Placental pericyte (primary cell): ENCODE measurements at places on chromosomes 5 and 9. TPM values are rescaled to one million over a fixed set of nuclear protein-coding genes. Genes with fewer than 3 reads are reported as not detected.

The ANKRD33B gene
- total RNA-seq = 1.4 and 3.1 TPM in 2 replicates

The C1QTNF2 gene
- total RNA-seq = 0.72 TPM in 1 of 2 replicates, not detected in the other

The OR1J1 gene
- not detected in 2 replicates for total RNA-seq

The FOXD4L6 gene
- under 0.01 TPM in 1 of 2 replicates, not detected in the other for total RNA-seq

The EIF4E1B gene
- not detected in 2 replicates for total RNA-seq

The GPR150 gene
- total RNA-seq = under 0.01 and 0.43 TPM in 2 replicates

The RNF183 gene
- not detected in 2 replicates for total RNA-seq

The NR6A1 gene
- 0.66 and 0.72 TPM in 2 replicates for total RNA-seq

The AQP7 gene
- 0.44 TPM in 1 of 2 replicates, not detected in the other for total RNA-seq

The FAM153A gene
- not detected in 2 replicates for total RNA-seq

The PDE8B gene
- under 0.01 and 0.14 TPM in 2 replicates for total RNA-seq

The PCDHGB3 gene
- total RNA-seq = 2.6 and 3.3 TPM in 2 replicates

The PTCD2 gene
- total RNA-seq = 9.0 and 10.2 TPM in 2 replicates

The WDR36 gene
- 51.2 and 93.3 TPM in 2 replicates for total RNA-seq

The CRB2 gene
- total RNA-seq = under 0.01 and 9.0 TPM in 2 replicates

The S1PR3 gene
- total RNA-seq = 39.2 and 93.8 TPM in 2 replicates

The TPD52L3 gene
- not detected in 2 replicates for total RNA-seq

The RUFY1 gene
- total RNA-seq = 36.7 and 41.1 TPM in 2 replicates

The SPINK7 gene
- not detected in 2 replicates for total RNA-seq

The NIPSNAP3A gene
- 19.3 and 30.9 TPM in 2 replicates for total RNA-seq

The TMEM174 gene
- not detected in 2 replicates for total RNA-seq

The ST6GALNAC6 gene
- 39.6 and 44.8 TPM in 2 replicates for total RNA-seq

The IL33 gene
- total RNA-seq = 67.2 and 175 TPM in 2 replicates

The UBE2QL1 gene
- total RNA-seq = not detected in 2 replicates

The SPAG8 gene
- 0.66 and 1.0 TPM in 2 replicates for total RNA-seq

The PTPA gene
- 73.5 and 142 TPM in 2 replicates for total RNA-seq

The CAMK2A gene
- total RNA-seq = 2.0 and 2.4 TPM in 2 replicates

The GRM6 gene
- total RNA-seq = not detected in 2 replicates

The PCDHB13 gene
- total RNA-seq = 0.22 and 0.29 TPM in 2 replicates

The IL4 gene
- total RNA-seq = not detected in 2 replicates

The TMC1 gene
- total RNA-seq = 0.86 TPM in 1 of 2 replicates, not detected in the other

The ZNF454 gene
- 0.86 and 2.0 TPM in 2 replicates for total RNA-seq

The OR1J2 gene
- total RNA-seq = not detected in 2 replicates

The PPWD1 gene
- 29.8 and 38.1 TPM in 2 replicates for total RNA-seq

The CEP120 gene
- 28.3 and 32.6 TPM in 2 replicates for total RNA-seq

The SIT1 gene
- total RNA-seq = not detected in 2 replicates
